Naive thymus-derived CD4-positive, alpha-beta T cell (primary cell): ENCODE measurements at places on chromosomes 4 and X. TPM values are rescaled to one million over a fixed set of nuclear protein-coding genes. Genes with fewer than 3 reads are reported as not detected.

DNA sequence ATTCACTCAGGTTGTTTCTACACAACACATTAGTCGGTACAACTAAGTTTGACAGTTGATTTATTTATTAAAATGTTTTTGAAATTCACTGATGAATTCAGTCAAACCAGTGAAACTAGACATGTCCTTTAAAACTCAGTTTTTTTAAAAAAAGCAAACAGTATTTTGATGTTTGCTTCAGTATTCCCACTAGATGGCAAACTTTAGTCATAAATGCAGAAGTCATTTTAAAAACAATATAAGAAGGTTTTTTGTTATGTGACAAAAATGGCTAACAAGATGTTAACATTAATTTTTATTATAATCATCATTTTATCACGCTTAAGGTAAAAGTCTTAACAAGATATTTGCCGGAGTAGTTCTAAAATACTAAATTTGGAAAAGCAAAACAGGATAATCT, 1337.8 kb upstream of the DIAPH2 start:
- no peak overlapping the region for H3K27ac ChIP-seq
- H3K4me1 ChIP-seq: no peaks in the 10 kb centered on the region
- no peaks in the 10 kb centered on the region for H3K27me3 ChIP-seq
- H3K36me3 ChIP-seq: no peaks in the 10 kb centered on the region
- H3K4me3 ChIP-seq: no peak overlapping the region

DNA sequence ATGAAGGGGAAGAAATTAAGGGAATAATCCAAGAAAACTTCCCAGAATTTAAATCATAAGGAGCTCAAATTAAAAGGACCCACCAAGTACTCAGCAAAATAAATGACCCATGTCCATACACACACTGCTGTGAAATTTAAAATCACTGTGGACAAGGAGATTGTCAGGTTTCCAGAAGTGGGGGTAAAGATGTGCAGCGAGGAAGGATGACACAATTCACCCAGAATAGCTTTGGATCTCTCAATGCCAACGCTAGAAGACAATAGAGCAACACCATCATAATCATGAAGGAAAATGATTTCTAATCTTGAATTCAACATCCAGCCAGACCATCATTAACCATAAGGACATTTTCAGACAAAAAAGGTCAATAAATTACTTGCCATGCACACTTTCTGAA, 65.7 kb downstream of the CASK start:
- H3K4me3 ChIP-seq: no peak overlapping the region
- no peak overlapping the region for H3K27ac ChIP-seq
- H3K4me1 ChIP-seq: peaks cover 3% of the 10 kb centered on the region
- DNase-seq: no peak

GRCh38 chr4:57580710-57581599, 470.8 kb upstream of the IGFBP7 start:
- no peaks in the 10 kb centered on the region for H3K36me3 ChIP-seq
- H3K27me3 ChIP-seq: no peaks in the 10 kb centered on the region
- no peak for DNase-seq
- no peak overlapping the region for H3K4me3 ChIP-seq
- no peak overlapping the region for H3K27ac ChIP-seq

GRCh38 chr4:173642509-173642908, 112.5 kb upstream of the HAND2 start:
- DNase-seq: no peak
- H3K4me1 ChIP-seq: no peaks in the 10 kb centered on the region
- H3K27ac ChIP-seq: no peak overlapping the region
- H3K36me3 ChIP-seq: no peaks in the 10 kb centered on the region
- H3K4me3 ChIP-seq: no peak overlapping the region

DNA sequence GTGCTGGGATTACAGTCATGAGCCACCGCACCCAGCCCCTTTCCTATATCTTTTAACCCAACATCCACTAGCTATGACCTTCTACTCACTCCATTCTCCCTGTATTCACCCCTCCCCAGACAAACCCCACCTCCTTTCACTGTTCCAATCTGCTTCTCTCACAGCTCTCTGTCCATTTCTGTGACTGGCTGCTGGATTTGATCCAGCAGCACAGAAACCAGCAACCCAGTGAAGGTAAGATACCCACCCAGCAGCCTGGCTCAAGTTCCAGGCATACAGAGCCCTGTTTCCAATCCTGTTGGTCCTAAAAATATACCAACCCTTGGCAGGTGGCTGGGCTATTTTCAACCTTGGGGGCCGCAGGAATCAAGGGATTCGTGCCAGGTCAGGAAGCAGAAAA, 56.9 kb upstream of the SMIM10 start:
- no peaks in the 10 kb centered on the region for H3K27me3 ChIP-seq
- no peak overlapping the region for H3K27ac ChIP-seq
- H3K4me1 ChIP-seq: no peaks in the 10 kb centered on the region
- no peaks in the 10 kb centered on the region for H3K36me3 ChIP-seq
- DNase-seq: no peak
- no peak overlapping the region for H3K4me3 ChIP-seq

The GAGE12F gene
- not detected in 2 replicates for total RNA-seq

The NOX1 gene
- total RNA-seq: not detected

The CACNA1F gene
- 0.58 and 0.59 TPM in 2 replicates for total RNA-seq

The DGAT2L6 gene
- not detected for total RNA-seq

DNA sequence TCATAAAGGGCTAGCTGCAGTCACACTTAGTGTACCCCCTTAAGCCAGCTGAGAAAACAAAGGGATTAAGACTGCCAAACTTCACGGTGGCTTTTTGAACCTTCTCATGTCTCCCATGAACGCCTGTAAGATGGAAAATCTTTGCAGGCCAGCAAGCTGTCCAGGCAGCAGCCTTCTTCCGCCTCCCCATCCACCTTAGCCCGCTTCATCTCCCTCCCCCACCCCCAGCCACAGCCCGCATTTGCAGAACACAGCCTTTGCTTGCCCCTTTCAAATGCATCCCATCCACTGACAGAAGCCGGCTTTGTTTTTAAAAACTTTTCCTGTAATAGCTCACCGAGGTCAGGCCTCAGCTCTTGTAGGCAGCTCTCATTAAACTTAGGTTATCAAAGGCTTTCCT, 113.8 kb upstream of the FAM9B start:
- H3K27me3 ChIP-seq: no peaks in the 10 kb centered on the region
- DNase-seq: no peak
- no peaks in the 10 kb centered on the region for H3K36me3 ChIP-seq
